Frontal cortex (tissue), 4 donors: ENCODE measurements at places on chromosomes 12 and 14. TPM values are rescaled to one million over a fixed set of nuclear protein-coding genes. Genes with fewer than 3 reads are reported as not detected.

DNA sequence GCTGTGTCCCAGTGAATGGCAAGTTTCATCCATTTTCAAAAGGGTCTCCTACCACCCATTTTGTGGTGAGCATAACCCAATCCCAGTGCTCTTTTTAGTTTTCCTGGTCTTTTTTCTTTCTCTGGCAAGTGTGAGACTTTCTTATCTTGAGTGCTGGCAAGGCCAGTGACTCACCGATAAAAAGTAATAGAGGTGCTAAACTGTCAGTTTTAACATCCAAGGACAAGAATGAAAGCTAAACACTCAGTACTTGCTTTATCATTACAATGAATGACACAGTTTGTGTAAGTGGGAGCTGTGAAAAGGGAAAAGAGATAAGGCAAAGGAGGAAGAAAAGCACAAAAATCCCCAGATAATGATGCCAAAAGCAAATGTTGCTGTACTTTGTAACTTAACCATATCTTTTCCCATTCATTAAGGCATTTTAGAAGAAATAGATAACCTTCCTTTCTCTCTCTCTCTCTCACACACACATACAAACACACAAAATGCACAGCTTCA is 4.9 kb upstream of the LRIG3 start:
- no peak for DNase-seq

- DNase-seq = no peak
Measured at GRCh38 chr12:23055004-23055403, 430.0 kb downstream of the ETNK1 start.

DNA sequence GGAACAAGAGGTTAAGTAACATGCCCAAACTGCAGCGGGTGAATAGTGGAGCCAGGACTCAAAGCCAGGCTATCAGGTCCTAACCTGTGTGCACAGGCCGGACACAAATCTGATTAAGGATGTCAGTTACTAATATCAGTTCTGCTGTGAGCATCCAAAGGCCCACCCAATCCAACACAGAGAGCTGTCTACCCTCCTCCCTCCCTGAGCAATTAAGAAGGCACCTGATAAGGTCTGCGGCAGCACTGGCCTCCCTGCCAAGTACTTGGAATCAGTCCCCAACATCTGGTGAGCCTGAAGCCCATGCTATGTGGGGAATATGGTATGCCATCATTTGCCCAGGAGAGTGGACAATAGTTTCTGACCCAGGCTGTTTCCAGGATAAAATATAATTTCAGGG is 3.9 kb downstream of the HEBP1 start:
- DNase-seq = no peak

DNA sequence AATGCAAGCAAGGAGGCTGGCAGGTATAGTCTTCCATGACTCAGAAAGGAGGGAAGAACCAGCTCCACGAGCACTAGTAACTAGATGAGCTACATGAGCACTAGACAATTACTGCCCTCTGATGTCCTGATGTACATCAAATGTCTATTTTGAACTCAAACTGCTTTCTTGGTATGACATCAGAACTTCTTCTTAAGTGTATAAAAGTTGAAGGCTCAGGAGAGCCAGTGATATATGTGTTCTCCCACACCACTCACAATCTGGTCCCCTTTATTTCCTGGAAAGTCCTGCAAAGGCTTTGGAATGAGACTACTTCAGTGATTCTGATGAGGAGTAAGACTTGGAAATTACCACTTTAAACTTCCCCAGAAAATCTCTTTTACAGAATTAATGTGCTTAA is 18.5 kb upstream of the DHRS7 start:
- DNase-seq = no peak

DNA sequence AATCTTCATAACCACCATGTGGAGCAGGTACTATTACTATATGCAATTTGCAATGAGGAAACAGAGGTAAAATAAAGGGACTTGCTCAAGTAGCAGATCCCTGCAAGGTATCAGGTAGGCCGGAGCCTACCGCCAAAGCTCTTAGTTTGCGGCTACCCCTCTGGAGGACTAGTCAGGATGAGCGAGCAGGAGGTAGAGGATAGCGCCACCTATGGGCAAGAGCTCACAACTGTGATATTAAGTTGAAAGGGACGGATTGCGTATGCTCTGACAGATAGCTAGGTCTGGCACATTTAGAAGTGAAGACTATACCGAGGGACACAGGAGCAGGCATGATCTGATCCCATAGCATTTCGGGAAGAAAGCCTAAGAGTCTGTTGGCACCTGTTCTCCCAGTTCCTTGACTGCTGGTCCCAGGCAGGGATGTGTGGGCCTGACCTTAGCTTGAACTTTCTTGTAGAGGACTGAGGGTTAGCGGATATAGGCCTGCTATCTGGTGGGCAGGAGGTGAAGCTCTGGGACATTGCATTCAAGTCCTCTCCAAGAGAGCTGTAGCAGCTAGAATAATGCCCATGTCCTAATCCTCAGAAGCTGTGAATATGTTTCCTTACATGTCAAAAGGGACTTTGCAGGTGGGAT is 48.0 kb downstream of the SLC17A8 start:
- no peak for DNase-seq

DNA sequence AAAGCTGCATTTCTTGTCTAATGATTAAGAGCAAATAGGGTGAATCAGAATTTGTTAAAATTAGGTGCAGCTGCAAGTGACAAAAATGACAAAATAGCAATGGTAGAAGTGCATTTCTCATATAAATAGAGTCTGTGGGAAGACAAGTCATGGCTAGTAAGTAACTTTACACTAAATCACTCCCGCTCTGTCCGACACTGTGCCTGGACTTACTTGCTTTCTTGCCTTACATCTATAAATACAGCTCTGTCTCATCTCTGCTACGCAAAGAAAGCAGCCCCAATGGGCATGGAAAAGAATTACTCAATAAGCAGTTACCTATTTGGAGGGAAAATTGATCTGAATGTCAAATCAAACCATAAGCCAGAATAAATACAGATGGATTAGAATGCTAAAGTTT is 245.4 kb upstream of the KRR1 start:
- no peak for DNase-seq

DNA sequence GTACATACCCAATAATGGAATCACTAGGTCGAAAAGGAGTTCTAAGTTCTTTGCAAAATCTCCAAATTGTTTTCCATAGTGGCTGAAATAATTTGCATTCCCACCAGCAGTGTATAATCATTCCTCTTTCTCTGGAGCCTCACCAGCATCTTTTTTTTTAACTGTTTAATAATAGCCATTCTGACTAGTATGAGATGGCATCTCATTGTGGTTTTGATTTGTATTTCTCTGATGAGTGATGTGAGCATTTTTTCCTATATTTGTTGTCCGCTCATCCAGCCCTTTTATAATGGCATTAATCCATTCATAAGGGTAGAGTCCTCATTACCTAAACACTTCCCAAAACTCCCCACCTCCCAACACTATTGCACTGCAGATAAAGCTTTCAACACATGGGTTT is 278.3 kb downstream of the SEC23A start:
- no peak for DNase-seq

DNA sequence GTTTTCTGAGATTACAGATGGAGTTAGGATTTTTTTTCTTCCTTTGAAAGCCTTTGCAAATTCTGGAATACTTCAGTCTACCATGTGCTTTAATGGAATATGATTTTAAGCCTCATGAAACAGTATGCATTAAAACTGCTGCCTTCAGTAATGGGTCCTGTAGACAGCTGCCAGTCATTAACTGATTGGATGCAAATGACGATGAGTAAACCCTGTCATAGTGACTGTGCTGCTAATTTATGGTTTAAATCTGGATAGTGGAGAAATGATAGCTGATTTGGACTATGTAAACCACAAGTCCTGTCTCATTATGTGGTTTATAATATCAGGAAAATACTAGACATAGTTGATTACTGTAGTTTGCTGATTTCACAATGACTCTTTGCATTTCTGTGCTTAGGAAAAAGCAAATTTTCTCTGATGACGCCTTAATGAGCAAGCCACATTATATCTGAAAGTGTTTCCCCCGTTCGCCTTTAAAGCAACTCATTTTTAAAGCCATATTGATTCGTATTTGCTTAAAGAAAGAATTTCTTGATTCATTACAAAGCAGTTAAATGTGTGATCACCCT is 217.6 kb downstream of the TMTC2 start:
- no peak for DNase-seq

APOF gene
- not detected for total RNA-seq

OS9 gene
- total RNA-seq = 151 TPM

EFS gene
- 6.9 TPM for total RNA-seq
